ENCODE measurements at places on chromosomes 5 and 9.

GRCh38 chr5:63854076-63854475, 108.2 kb downstream of the HTR1A start:
- DNase-seq: no peak

DNA sequence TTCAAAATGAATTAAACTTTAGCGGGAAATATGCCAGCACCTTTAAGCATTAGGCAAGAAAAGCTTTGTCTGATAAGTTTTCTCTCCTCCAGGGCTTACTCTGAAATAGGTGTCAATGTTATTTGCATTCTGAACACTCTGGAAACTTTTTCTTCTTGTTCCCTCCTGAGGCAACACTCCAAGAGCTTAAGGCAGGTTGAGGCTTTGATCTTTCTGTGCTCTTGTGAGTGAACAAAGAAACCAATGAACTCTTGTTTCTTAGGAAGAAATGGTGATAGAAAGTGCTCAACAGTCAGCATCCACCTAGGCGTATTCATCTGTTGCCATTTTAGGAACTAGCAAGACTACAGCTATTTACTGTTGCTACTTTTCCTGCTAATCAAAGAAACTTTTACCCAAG, 259.8 kb downstream of the NFIB start:
- no peak for DNase-seq

DNA sequence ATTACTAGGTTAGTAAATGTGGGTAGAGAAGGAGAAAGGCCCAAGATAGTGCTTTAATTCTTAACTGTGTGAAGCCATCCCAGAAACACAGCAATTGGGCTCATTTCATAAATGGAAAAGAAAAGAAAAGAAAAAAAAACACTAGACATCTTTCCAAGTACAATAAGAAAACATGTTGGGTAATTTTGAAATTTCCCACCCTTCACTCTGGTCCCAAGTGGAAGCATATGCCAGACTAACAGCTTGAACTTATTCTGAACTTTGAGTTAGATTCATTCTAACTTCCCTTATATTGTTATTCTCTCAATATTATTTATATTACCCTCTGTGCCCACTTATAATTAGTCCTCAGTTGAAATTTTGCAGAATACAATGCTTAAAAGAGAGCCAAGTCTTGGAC, 113.4 kb upstream of the GHR start:
- no peak for DNase-seq

DNA sequence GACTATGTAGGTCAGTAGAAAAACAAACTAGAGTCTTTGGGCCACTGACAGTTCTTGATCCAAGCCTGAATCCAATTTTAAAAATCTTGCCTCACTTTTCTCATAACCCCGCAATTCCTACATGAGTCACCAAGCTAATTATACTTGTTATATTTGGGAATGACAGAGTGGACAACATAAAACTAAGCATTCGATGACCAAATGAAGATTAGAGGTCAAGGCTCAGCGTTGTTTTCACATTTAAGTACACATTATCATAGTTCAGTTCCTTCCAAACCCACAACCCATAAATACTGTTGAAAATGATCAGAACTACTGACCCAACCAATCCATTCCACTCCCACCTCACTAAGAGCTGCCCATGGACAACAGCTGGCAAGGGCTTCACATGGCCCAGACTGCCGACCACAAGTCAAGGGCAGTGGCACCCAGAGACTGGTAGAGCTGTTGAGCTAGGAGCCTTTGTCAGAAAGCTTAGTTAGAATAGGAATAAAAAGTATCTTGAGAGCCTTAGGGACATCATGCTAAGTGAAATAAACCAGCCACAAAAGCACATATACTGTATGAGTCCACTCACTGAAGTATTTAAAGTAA, 64.2 kb downstream of the MYO10 start:
- no peak for DNase-seq

GRCh38 chr5:154756868-154757813, 2.0 kb downstream of the LARP1 start:
- peak; percentile 58 for DNase-seq

GRCh38 chr9:117265253-117265652, 149.6 kb downstream of the ASTN2 start:
- no peak for DNase-seq

GRCh38 chr5:145203193-145203592, 631.9 kb downstream of the PRELID2 start:
- no peak for DNase-seq

DNA sequence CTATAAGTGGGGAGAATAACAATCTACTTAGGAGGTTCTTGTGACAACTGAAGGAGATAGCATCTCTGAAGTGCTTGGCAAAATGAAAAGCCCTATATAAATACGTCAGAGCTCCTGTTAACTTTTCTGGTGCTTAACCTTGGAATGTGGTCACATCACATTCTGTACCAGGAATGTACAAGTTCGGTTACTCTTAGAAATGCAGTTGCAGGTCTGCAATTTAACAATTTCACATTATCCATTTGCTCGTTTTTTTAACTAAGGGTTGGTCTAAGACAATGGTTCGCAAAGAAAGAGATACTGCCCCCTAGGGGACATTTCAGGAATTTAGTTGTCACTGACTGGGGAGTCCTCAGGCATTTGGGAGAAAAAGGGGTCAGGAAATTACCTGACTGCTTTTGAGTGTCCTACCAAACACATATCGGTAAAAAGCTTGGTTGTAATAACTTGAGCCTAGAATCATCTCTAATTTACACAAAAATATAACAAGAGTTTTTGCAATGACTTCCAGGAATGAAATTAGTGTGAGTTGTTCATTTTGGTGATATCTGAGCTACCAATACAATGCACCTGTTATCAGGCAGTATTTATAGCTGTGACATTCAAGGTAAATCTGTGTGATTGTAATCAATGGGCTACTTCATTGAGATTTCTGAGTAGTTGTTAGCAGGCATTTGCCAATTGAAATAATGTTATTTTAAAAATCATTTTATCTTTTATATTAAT, 5.4 kb upstream of the HBEGF start:
- peak; percentile 82 for DNase-seq

DNA sequence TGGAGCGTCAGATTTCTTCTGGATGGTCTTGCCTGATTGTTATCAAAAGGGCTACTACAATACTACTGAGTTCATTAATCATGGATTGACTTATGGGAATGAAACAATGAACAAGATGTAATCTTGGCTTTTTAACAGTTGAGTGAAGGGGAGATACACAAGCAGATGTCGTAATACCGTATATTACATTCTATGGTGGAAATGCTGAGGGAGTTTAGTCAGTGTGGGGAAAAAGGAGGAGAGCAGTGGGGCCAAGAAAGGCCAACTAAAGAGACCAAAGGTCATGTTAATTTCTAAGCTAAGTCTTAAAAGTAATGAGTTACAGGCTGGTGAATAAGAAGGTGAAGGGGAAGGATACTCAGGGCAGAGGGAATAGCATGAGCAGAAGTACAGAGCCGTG, 29.0 kb upstream of the PSAT1 start:
- DNase-seq: no peak

DNA sequence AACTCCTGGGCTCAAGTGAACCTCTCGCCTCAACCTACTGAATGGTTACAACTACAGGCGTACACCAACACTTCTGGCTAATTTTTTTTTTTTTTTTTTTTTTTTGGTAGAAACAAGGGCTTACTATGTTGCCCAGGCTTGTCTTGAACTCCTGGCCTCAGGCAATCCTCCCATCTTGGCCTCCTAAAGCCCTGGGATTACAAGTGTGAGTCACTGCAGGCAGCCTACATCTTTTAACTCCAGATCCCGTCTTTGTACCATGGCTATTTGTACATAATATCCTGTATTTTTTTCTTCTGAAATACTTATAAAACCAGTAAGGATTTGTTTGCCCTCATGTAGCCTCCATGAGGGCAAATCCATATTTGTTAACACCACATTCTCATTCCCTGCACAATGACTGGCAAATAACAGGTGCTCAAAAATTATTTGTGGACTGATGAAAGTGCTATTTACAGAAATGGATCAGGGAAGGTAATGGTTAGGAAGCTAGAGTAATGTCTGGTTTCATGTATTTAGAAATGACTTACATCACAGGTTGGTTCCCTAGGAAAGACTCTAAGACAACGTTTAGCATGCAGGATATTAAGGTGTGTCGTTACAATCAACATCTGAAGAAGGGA, 51.9 kb upstream of the POU5F2 start:
- no peak for DNase-seq
